ENCODE measurements at places on chromosomes 7 and 10.
A peak's percentile ranks its signal among the peaks of the same experiment; 100 is the strongest.

GRCh38 chr10:117960345-117960935 lies 86.3 kb downstream of the RAB11FIP2 start:
- no peak for DNase-seq

DNA sequence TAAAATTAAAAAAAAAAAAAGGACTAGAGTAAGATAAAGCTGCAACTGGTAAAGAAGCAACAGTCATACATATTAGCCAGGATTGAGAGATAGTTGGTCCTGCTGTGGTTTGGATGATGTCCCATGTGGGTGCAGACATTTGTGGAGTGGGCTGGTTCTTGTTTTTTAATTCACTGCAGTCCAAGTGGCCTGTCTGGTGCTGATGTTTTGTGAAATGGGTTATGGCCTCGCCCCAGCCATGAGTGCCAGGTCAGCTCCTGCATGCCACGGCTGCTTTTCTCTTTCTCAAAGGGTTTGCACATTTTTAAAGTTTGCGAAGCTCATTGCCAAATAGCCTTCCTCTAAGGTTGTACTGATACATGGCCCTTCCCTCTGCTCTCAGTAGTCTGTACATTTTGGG lies 14.1 kb upstream of the BTBD16 start:
- no peak for DNase-seq

- DNase-seq = peak; percentile 72
These were observed 3.6 kb downstream of the ZSCAN21 start for GRCh38 chr7:100053215-100053614.

DNA sequence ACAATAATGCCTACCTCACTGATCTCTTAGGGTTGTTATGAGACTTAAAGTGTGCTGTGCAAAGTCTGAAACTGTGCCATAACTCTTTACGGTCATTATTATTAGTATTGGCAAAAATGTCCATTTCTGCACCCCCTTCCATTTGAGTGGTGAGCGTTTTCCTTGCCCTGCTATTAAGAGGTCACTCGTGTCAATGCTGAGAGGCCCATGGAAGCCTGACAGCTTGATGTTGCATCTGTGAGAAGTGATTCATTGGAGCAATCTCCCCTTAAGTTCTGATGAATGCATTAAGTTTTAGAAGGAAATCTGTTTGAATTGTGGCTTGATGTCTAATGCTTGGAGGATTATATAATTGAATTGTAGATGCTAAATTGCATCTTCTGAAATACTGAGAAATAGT lies 253.3 kb downstream of the FRMD4A start:
- no peak for DNase-seq

GRCh38 chr10:62233356-62234076 lies 35.1 kb downstream of the RTKN2 start:
- no peak for DNase-seq

DNA sequence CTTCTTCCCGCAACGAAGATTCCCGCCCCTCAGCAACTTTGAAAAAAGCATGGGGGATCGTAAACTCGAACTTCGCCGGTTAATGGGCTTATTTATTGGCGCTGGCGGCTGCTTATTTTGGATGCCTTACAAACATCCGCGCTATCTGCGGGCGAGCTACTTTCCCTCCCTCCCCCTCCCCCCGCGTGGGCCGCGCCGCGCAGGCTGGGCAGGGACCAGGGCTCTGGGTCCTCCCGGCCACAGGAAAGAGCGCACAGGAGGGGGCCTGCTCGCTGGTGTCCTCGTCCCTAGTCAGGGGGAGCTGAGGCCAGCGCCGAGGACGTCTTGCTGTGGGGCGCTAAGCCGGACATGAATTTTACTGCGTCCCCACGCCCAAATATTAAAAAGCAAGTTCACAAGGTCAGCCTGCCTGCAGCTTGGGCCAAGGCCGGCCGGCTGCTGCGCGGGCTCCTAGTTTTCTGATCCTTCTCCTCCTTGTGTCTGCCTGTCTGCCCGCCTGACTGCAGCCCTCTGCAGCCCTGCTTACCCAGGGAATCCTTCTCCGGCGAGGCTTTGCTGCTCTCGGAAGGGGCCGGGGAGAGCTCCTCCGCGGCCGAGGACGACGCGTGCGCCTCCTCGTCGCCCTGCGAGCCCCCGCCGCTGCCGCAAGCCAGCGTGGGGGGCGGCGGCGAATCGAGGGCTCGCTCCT lies 1.2 kb downstream of the HOXA10 start:
- DNase-seq = no peak

- DNase-seq = no peak
These were observed 35.6 kb downstream of the C10orf90 start for GRCh38 chr10:126634911-126635310.

DNA sequence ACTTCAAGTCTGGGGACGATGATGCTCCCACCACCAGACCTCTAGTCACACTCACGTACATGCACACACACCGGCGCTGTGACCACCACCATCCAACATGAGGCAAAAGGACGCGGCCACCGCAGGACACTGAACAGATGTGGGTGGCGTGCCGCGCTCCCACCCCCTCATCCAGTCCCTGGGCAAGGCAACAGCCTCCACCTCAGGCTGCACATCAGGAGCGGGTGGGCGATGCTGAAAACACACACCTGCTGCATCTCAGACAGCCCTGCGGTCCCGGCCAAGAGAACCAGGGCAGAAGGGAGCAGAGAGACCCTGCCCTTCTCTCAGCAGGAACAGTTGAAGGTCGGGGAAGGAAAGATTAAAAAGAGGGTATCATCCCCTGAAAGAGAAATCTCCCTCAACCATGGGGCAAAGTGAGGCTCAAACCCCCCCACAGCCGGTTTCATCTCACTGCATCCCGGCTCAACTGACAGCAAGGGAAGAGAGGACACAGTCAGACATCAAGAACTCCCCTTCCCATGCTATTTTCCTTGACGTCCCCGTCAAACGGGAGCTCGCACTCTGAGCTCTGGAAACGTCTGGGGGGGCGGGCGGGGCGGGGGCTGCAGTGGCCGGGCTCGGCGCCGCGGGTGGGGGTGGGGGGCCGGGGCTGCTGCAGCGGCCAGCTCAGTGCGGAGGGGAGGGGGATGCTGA lies 1.1 kb downstream of the CAMK2G start:
- DNase-seq = no peak

DNA sequence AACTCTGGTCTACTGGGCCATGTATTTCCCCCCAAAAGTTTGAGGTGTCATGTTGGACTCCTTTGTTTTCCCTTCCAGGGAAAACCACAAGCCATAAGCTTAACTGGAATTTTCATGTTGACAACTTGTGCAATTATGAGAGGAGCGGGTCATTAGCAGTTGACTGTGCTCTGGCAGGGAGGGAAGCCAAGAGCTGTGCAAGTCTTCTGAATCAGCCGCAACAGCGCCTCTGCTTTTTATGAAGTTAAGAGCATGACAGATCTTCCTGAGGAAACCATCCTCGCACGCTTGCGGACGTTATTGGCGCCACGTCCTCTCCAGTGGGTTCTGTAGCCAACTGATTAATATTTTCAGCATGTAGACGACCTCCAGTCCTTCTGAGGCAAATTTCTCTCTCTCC lies 148.7 kb upstream of the MKI67 start:
- peak; percentile 40 for DNase-seq
